NCI-H2107 (cell line): ENCODE measurements at places on chromosomes 2 and 18.

GRCh38 chr18:12968619-12969018, 20.8 kb downstream of the SEH1L start:
- DNase-seq = no peak

- no peak for DNase-seq
These were observed 56.9 kb downstream of the MCFD2 start for GRCh38 chr2:46858702-46859090.

- DNase-seq = no peak
These were observed 96.2 kb downstream of the MYO1B start for GRCh38 chr2:191341436-191341835.

DNA sequence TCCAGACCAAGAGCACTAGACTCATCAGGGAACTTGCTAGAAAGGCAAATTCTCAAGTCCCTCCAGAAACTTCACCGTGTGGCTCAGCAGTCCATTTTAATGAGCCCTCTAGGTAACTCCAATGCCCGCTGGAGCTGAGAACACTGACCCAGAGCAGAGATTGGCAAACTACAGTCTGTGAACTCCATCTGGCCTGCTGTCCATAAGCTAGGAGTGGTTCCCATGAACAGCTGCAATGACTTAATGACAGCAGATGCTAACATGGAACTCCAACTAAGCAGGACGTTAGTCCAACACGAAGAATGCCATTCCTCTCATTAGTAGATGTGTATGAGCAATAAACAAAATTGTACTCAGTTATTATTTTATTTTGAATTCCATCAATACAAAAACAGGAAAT, 371.9 kb downstream of the STK39 start:
- no peak for DNase-seq

DNA sequence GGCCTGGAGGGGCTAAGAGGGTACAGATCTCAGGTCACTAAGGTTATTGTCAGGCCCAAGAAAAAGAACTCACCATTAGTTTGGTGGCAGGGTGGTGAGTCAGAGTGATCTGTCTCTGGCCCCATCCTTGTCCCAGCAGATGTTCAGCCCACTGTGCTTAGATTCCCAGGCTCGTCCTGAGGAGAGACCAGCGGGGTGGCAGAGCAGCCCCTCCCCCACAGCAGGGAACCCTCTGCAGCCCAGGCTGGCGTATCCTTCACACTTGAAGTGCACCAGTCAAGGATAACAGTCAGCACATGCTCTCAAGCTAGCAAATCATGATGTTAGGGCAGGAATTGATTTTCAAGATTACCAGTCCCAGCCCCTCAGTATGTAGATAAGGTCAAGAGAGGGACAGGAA, 43.1 kb downstream of the TMEM185B start:
- DNase-seq = no peak
